Motor neuron (in vitro differentiated cells): ENCODE measurements at places on chromosomes 4 and X. TPM values are rescaled to one million over a fixed set of nuclear protein-coding genes. Genes with fewer than 3 reads are reported as not detected.

The FGFR3 gene
- total RNA-seq: 1.1 and 1.4 TPM in 2 replicates

The SSX4 gene
- total RNA-seq: not detected in 2 replicates

The SPANXN1 gene
- total RNA-seq: 0.85 TPM in 1 of 2 replicates, not detected in the other

The DUSP21 gene
- total RNA-seq: not detected in 2 replicates

- no peak for ATAC-seq
These were observed 13.2 kb downstream of the FRMD7 start for GRCh38 chrX:132114607-132115006.

DNA sequence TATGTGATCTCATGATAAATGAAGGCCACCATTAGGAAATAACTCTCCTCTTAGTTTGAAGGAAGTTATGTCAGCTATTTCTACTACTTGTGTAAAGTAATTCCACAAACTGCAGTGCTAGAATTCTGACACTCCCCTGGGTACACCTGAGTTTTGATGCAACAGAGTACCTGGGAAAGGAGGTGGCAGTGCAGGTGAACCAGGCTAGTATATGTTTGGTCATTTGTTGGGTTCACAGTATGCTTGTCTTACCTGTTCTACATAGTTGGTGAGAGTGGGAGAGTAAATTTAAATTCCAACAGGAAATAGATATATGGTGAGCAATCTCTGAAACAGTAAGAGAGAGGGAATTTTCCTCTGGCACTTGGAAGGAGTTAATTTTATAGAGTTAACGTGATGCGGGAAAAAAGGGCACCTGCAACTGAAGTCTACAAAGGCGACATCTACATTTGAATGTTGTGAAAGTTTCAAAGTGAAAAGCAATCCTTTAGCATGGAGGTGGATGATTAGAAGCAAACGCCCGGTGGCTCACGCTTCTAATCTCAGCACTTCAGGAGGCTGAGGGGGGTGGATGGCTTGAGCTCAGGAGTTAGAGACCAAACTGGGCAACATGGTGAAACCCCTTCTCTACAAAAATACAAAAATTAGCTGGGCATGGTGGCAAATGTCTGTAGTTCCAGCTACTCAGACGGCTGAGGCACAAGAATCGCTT lies 8.3 kb upstream of the SLC10A6 start:
- no peak for ATAC-seq

- ATAC-seq: no peak
These were observed 144.1 kb upstream of the RBPJ start for GRCh38 chr4:26176598-26177149.

DNA sequence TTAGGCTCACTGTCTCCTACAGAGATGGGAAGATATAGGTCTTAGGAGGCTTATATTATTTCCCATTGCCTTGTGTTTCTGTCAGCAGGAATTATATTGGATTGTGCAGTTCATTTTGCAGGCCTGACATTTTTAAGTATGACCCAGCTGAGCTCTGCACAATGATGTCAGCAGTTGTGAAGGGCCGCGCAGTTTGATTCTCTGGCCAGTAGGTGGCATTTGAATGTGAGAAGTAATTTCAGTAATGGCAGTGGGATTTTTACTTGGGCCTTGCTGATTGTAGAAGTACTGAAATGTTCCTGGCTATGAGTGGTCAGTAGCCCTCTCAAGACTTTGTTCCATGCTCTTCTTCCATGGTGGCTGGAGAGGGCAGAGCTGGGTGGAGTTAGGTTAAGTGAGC lies 247.2 kb upstream of the MTMR8 start:
- ATAC-seq: no peak

- no peak for ATAC-seq
These were observed 34.2 kb downstream of the TENM3 start for GRCh38 chr4:182277377-182277776.

- no peak for ATAC-seq
These were observed 13.5 kb downstream of the LIAS start for GRCh38 chr4:39472396-39472795.

DNA sequence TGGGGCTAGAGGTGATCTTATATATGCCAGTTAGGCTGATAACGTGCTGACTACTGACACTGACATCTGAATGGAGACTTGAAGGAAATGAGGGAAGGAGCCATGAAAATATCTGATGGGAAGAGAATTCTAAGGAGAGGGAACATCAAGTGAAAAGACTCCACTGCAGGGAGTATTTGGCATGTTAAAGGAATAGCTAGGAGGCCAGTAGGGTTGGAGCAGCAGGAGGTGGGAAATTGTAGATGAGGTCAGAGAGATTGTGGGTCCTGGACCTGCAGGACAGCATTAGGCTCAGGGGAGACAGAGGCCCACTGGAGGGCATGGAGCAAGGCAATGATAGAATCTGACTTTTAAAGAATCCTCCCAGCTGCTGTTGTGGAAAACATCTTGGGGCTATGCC lies 55.8 kb upstream of the NSUN7 start:
- no peak for ATAC-seq

GRCh38 chrX:153984351-153985178 lies 12.0 kb downstream of the TMEM187 start:
- ATAC-seq: no peak

DNA sequence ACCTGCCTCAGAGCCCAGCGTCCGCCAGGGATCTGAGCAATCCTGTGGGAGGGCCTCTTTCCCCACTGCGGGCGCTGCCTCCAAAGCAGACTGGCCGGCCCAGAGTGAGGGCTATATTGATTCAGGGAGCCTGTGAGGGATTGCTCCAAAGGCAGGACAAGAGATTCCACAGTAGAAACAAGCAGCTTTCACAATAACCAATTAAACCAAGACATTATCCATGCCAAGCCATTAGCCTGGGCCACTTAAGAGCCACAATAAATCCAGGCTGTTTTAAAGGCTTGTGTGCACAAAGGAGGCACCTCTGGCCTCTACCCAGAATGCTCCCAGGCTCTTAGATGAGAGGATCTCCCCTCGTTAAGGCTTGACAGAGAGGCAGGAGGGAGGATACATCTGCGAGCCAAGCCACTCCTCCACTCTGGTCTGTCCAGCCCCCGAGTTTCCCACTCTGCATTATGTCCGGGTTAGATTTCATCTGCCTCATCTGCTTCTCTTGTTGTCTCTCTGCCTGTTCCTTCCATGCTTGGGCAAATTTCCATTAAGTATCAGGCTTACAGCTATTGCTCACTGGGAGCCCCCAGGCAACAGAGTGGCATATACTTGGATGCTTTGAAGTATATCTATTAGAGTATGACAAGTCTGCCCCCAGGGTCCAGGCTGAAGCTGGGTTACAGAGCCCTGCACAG lies 357.9 kb downstream of the UNC5C start:
- peak; percentile 33 for ATAC-seq

- no peak for ATAC-seq
These were observed 12.4 kb downstream of the ZDHHC9 start for GRCh38 chrX:129831091-129831885.

- no peak for ATAC-seq
These were observed 1.9 kb upstream of the PRR27 start for GRCh38 chr4:70152088-70152487.

DNA sequence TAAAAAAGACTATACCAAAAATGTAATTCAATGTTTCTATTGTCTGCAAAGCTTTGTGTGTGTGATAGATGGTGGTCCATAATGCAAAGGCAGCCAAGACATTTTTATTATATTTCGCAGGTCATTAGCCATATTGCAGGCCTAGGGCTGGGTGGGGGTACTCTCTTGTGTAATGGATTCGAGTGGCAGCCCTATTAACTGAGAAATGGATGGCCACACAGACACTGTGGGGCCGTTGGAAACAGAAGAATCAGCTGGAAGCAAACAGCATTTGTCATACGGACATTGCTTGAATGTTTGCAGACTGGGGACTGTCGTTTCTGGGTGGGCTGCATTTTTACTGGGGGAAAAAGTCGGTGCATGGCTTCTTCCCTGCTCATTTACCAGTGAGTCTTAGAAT lies 101.4 kb downstream of the GPR143 start:
- peak; percentile 33 for ATAC-seq

DNA sequence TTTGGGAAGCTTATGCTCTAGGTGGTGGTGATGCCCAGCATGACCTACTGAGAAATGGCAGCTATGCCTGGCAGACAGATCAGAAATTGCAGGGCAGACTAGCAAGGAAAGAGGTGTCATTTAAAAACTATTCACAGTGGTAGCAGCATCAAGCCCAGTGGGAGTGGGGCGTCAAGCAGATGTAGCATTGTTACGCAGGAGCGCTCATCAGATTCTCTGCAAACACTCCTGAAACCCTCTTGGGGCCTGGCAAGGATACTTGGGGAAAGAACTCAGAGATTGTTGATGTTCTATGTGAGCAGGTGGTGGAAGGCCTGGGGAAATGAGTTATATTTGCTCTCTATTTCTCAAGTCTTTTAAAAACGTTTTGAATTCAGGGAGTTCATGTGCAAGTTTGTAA lies 437.6 kb downstream of the RAPGEF2 start:
- no peak for ATAC-seq

GRCh38 chr4:142121448-142122350 lies 485.3 kb downstream of the IL15 start:
- ATAC-seq: peak; percentile 85

- ATAC-seq: no peak
These were observed 13.0 kb upstream of the SLC16A2 start for GRCh38 chrX:74408304-74408703.

- ATAC-seq: no peak
These were observed 24.7 kb upstream of the SOD3 start for GRCh38 chr4:24770667-24771066.
